ENCODE measurements at places on chromosomes 4 and X. TPM values are rescaled to one million over a fixed set of nuclear protein-coding genes. Genes with fewer than 3 reads are reported as not detected.

The SPCS3 gene
- total RNA-seq, result 72.3 TPM

The SOD3 gene
- total RNA-seq, result 34.8 TPM

The AR gene
- 8.0 TPM for total RNA-seq

The FAM184B gene
- total RNA-seq, result under 0.01 TPM

The SLC25A43 gene
- total RNA-seq, result 31.0 TPM

The MAGEA10 gene
- not detected for total RNA-seq

The TMEM156 gene
- 0.26 TPM for total RNA-seq

The HMGN5 gene
- 1.7 TPM for total RNA-seq

The TGIF2LX gene
- total RNA-seq, result not detected

The DDIT4L gene
- 6.4 TPM for total RNA-seq

The EREG gene
- 9.9 TPM for total RNA-seq

The FRMD7 gene
- total RNA-seq, result 0.26 TPM

The IL13RA2 gene
- 42.1 TPM for total RNA-seq

The TMLHE gene
- 18.5 TPM for total RNA-seq

All from fibroblast of lung (primary cell).